MV-4-11 (cell line): ENCODE measurements at places on chromosomes 3 and 15.
A peak's percentile ranks its signal among the peaks of the same experiment; 100 is the strongest.

- no peak for DNase-seq
Measured at GRCh38 chr3:53100818-53101466, 29.3 kb downstream of the RFT1 start.

- no peak for DNase-seq
Measured at GRCh38 chr3:98746122-98746521, 17.0 kb upstream of the ST3GAL6 start.

DNA sequence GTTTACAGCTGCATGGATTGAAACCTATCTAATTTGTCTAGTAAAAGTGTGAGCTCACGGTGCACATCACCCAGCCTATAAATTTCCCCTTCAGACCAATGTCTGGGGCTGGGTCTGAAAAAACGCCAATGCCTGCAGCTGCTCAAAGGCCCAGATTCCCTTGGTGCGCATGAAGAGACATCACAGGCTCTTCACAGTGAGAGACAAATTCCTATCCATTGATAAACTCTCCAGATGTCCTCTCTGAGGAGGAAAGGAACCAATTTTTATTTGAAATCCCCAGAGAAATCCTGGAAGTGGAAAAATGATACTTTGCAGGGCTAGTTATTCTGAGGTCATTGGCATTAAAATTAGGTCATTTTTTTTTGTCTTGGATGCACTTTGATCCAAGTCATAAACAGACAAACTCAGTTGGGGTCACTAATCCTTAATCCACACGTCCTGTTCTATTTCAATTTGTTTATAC is 360.5 kb downstream of the EPHA3 start:
- no peak for DNase-seq

DNA sequence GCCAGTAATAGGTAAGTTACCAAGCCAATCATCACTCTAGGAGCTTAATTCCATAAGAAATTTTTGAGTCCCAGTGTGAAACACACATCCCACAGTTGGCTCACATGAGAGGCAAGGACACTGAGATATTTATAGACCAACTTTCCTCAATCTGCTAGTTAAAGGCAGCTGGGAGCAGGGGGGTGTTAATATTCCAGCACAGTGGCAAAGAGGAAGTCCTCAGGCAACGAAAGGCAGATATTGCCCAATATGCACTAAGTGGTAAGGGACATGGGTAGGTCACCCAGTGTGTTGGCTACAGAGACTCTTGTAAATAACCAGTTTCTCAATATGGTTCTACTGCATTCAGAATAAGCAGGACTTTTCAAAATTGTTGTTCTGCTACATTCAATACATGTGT is 61.0 kb downstream of the TOP2B start:
- peak; percentile 91 for DNase-seq

DNA sequence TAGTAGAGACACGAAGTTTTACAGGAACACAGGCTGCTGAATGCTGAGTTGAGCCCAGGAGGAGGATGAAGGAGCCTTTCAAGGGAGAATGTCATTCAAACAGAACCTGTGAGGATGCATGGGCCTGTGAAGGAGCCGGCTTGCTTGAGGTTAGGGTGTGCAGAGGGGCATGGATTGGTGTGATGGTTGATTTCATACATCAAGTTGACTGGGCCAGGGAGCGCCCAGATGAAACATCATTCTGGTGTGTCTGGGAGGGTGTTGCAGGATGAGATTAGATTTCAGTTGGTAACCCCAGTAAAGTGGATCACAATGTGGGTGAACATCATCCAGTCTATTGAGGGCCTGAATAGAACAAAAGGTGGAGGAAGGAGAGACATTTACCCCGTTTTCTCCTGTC is 243.6 kb downstream of the EDEM1 start:
- no peak for DNase-seq

DNA sequence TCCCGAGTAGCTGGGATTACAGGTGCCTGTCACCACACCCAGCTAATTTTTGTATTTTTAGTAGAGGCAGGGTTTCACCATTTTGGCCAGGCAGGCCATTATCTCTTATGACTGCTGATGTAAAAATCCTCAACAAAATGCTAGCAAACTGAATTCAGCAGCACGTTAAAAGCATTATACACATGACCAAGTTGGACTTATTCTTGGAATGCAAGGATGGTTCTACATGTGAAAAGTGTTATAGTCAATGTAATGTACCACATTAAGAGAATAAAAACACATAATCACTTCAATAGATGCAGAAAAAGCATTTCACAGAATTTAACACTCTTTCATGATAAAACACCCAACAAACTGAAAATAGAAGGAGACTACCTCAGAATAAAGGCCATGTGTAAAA is 20.2 kb downstream of the RNF13 start:
- DNase-seq, result no peak
